Nephron progenitor cell (in vitro differentiated cells): ENCODE measurements at places on chromosomes 16 and 17.
A peak's percentile ranks its signal among the peaks of the same experiment; 100 is the strongest.

- H3K4me1 ChIP-seq = peaks cover 62% of the 10 kb centered on the region
- peak; percentile 57 for DNase-seq
- no peaks in the 10 kb centered on the region for H3K27me3 ChIP-seq
- H3K27ac ChIP-seq = peak overlapping the region; percentile 92
- peaks cover 6% of the 10 kb centered on the region for H3K36me3 ChIP-seq
Measured at GRCh38 chr17:74427048-74427762, 4.7 kb upstream of the GPRC5C start.

DNA sequence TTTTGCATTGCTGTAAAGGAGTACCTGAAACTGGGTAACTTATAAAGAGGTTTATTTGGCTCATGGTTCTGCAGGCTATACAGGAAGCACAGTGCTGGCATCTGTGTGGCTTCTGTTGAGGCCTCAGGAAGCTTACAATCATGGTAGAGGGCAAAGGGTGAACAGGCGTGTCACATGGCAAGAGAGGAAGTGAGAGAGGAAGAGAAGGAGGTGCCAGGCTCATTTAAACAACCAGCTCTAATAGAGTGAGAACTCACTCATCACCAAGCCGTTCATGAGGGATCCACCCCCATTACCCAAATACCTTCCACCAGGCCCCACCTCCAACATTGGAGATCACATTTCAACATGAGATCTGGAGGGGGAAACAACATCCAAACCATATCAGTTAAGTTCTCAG, 16.4 kb upstream of the CLEC19A start:
- DNase-seq = no peak
- H3K36me3 ChIP-seq = peaks cover 9% of the 10 kb centered on the region
- H3K4me1 ChIP-seq = no peaks in the 10 kb centered on the region
- H3K4me3 ChIP-seq = no peak overlapping the region

- no peaks in the 10 kb centered on the region for H3K27me3 ChIP-seq
- H3K4me1 ChIP-seq = peaks cover 25% of the 10 kb centered on the region
- peaks cover 48% of the 10 kb centered on the region for H3K36me3 ChIP-seq
- DNase-seq = no peak
Measured at GRCh38 chr16:75025761-75026160, 26.9 kb downstream of the ZNRF1 start.

GRCh38 chr17:57715981-57716380, 29.1 kb downstream of the CCDC182 start:
- no peak overlapping the region for H3K4me3 ChIP-seq
- peaks cover 40% of the 10 kb centered on the region for H3K27me3 ChIP-seq
- DNase-seq = no peak
- no peak overlapping the region for H3K27ac ChIP-seq
- H3K4me1 ChIP-seq = no peaks in the 10 kb centered on the region

GRCh38 chr16:80147026-80147655, 393.7 kb upstream of the DYNLRB2 start:
- no peak for DNase-seq
- peaks cover 13% of the 10 kb centered on the region for H3K27me3 ChIP-seq
- peaks cover 18% of the 10 kb centered on the region for H3K4me1 ChIP-seq
- peak overlapping the region; percentile 0 for H3K27ac ChIP-seq
- no peak overlapping the region for H3K4me3 ChIP-seq
- peaks cover 3% of the 10 kb centered on the region for H3K36me3 ChIP-seq

DNA sequence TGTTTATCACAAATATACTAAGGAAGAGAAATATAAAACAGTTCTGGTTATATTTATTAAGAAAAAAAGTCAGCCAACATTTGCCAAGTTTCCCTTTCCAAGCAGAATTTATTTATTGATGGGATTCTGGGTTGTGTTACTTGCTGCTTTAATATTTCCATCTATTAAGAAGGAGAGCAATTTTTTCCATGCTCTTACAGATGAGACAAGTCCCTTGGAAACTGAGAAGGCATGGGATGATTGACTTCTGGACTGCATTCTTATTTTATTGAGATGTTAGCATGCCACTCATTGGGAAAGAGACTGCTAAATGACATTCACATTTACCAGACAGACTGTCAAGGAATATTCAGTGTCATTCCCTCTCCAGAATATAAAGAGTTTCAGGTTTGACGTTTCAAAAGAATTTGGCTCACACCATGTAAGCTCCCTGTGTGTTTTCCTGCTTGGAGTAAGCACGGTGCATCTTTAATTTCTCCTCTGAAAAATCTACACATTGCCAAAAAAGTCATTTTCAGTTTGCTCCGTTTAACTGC, 1565.2 kb upstream of the GOT2 start:
- no peak overlapping the region for H3K4me3 ChIP-seq
- no peak overlapping the region for H3K27ac ChIP-seq
- no peaks in the 10 kb centered on the region for H3K27me3 ChIP-seq
- DNase-seq = no peak

DNA sequence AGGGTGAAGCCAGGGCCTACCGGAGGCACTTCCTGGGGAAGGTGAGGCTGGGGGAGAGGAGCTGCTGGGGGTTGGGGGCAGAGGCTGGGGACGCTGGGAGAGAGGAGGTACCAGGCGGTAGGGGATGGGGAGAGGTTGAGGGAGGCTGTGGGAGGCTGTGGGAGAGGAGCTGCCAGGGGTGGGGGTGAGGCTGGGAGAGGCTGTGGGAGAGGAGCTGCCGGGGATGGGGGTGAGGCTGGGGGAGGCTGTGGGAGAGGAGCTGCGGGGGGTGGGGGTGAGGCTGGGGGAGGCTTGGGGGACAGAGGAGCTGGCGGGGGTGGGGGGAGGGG, 99.4 kb downstream of the OR1D5 start:
- no peak for DNase-seq
- H3K4me1 ChIP-seq = peaks cover 39% of the 10 kb centered on the region
- H3K36me3 ChIP-seq = no peaks in the 10 kb centered on the region
- H3K27ac ChIP-seq = no peak overlapping the region
- H3K27me3 ChIP-seq = peaks cover 20% of the 10 kb centered on the region

GRCh38 chr17:8073627-8074484, 13.7 kb downstream of the ALOX12B start:
- H3K4me3 ChIP-seq = peak overlapping the region; percentile 78
- no peaks in the 10 kb centered on the region for H3K36me3 ChIP-seq
- H3K27me3 ChIP-seq = peaks cover 100% of the 10 kb centered on the region
- peak; percentile 89 for DNase-seq
- no peak overlapping the region for H3K27ac ChIP-seq

- H3K4me1 ChIP-seq = peaks cover 60% of the 10 kb centered on the region
- H3K4me3 ChIP-seq = no peak overlapping the region
- no peak overlapping the region for H3K27ac ChIP-seq
- no peaks in the 10 kb centered on the region for H3K36me3 ChIP-seq
Measured at GRCh38 chr17:66716236-66717026, 118.5 kb upstream of the CACNG5 start.

GRCh38 chr17:50765454-50766221, 1.7 kb downstream of the ANKRD40CL start:
- peak overlapping the region; percentile 7 for H3K27ac ChIP-seq
- no peaks in the 10 kb centered on the region for H3K36me3 ChIP-seq
- no peak for DNase-seq

DNA sequence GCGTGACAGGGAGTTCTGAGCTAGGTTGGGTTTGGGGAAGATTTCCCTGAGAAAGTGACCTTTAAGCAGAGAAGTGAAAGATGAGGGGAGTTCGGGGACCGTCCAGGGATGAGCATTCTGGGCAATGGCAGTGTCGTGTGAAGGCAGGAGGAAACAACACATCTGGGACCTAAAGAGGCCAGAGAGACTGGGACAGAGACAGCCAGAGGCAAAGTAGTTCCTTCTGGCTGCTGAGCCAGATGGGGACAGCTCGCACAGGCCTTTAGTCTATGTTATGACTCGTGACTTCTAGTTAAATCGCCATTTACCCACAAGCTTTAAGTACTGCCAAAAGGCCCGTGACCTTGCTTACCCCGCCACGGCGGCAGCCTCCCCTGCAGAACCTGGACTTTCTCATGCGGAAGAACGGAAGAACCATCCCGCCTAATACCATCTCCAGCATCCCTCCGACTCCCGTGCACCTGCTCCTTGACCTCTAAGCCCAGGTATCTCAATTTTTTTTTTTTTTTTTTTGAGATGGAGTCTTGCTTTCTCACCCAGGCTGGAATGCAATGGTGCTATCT, 8.5 kb upstream of the MED11 start:
- H3K27ac ChIP-seq = peak overlapping the region; percentile 68
- peaks cover 18% of the 10 kb centered on the region for H3K27me3 ChIP-seq
- no peak for DNase-seq

- H3K4me3 ChIP-seq = no peak overlapping the region
- H3K4me1 ChIP-seq = peaks cover 19% of the 10 kb centered on the region
- H3K27me3 ChIP-seq = no peaks in the 10 kb centered on the region
- peak; percentile 34 for DNase-seq
- peaks cover 31% of the 10 kb centered on the region for H3K36me3 ChIP-seq
- H3K27ac ChIP-seq = peak overlapping the region; percentile 3
Measured at GRCh38 chr17:37220607-37220953, 155.2 kb upstream of the C17orf78 start.

DNA sequence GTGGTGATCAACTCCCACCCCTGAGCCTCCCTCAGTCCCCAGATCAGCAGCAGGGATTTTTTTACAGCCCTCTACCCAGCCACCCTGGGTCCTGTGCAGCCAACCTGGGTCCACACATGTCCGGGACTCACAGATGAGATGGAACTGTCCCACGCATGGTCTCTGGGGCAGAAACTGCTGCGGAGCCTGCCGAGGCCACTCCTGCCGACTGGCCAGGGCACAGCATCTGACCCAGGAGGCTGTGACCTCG, 48.0 kb upstream of the ZCCHC14 start:
- peaks cover 19% of the 10 kb centered on the region for H3K27me3 ChIP-seq
- H3K27ac ChIP-seq = no peak overlapping the region
- no peak for DNase-seq
- H3K36me3 ChIP-seq = peaks cover 3% of the 10 kb centered on the region
- peak overlapping the region; percentile 50 for H3K4me3 ChIP-seq
- H3K4me1 ChIP-seq = peaks cover 54% of the 10 kb centered on the region

DNA sequence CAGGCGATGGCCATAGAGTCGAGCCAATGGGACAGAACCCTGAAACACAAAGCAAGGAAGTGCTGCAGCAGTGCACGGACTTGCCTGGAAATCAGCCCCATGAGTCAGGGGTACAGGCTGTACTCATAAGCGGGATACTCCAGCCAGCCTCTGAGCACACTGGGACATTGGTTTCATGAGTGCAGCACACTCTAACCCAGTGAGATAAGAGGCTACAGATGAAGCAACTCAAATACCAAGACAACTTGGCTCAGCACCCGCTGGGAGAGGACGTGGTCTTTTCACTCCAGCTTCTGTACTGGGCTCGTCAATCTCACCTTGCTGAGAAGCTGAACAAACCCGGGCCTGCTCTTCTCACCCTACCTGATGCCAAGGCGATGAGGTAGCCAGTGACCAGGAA, 98.2 kb downstream of the AXIN2 start:
- no peak for DNase-seq
- H3K4me3 ChIP-seq = no peak overlapping the region

DNA sequence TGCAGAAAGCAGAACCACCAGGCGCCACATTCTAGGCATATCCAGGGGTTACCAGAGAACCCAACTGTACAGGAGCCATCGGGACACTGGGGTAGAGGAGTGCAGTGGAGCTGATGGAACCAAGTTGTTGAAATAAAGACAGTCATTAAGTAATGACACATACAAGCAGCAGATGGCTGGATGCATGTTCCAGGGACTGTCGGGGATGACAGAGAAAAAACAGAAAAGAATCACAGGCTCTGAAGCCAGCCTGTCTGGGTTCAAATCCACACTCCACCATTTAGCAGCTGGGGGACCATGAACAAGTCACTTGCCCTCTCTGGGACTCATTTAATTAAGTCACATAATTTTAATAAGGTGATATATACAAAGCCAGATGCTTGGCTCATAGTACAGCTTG, 117.1 kb downstream of the ZNF423 start:
- no peak overlapping the region for H3K27ac ChIP-seq
- H3K4me1 ChIP-seq = peaks cover 88% of the 10 kb centered on the region
- H3K4me3 ChIP-seq = no peak overlapping the region
- peaks cover 11% of the 10 kb centered on the region for H3K36me3 ChIP-seq
- peaks cover 5% of the 10 kb centered on the region for H3K27me3 ChIP-seq

GRCh38 chr17:35645923-35646322, 58.8 kb downstream of the AP2B1 start:
- DNase-seq = no peak
- no peaks in the 10 kb centered on the region for H3K4me1 ChIP-seq
- no peaks in the 10 kb centered on the region for H3K27me3 ChIP-seq
- H3K4me3 ChIP-seq = no peak overlapping the region
- no peak overlapping the region for H3K27ac ChIP-seq
- H3K36me3 ChIP-seq = peaks cover 30% of the 10 kb centered on the region

GRCh38 chr17:64192589-64192988, 62.6 kb upstream of the ERN1 start:
- no peak for DNase-seq
- peaks cover 8% of the 10 kb centered on the region for H3K4me1 ChIP-seq
- H3K36me3 ChIP-seq = peaks cover 44% of the 10 kb centered on the region

DNA sequence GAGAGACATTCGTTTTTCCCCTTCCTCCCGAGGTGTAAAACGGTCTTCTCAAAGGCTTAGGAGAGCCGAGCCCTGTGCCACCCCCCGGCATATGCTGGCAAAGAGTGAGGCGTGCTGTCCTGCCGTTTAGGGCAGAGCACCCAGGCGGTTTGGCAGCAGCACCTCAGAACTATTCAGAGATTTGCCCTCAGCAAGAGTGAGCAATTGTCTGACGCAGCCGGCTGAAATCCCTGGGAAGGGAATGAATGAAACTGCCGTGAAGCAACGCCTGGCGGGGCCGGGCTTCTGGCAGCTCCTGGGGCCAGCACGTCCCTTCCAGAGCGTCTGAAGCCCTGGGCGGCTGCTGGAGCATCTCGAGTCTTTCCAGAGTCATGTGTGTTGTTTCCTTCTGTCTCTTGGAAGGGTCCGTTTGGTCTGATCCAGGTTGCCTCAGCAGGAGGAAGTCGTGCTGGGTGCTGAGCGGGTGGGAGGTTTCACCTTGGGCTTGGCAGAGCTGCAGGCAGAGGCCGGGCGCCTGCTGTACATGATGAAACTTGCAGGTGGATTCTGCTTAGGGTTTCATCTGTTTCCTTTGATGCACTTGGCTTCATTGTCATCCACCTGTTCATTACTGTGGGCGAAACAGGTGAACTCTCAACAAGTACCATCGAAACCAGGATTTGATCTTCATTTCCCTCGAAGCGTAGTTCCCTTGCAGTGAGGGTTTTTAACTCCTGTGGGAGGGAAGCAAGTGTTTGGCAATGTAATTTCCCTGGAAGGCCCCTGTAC, 35.4 kb downstream of the TBCD start:
- H3K27ac ChIP-seq = peak overlapping the region; percentile 22
- peaks cover 40% of the 10 kb centered on the region for H3K4me1 ChIP-seq
- peaks cover 44% of the 10 kb centered on the region for H3K36me3 ChIP-seq
- DNase-seq = no peak
- H3K4me3 ChIP-seq = no peak overlapping the region
- no peaks in the 10 kb centered on the region for H3K27me3 ChIP-seq

DNA sequence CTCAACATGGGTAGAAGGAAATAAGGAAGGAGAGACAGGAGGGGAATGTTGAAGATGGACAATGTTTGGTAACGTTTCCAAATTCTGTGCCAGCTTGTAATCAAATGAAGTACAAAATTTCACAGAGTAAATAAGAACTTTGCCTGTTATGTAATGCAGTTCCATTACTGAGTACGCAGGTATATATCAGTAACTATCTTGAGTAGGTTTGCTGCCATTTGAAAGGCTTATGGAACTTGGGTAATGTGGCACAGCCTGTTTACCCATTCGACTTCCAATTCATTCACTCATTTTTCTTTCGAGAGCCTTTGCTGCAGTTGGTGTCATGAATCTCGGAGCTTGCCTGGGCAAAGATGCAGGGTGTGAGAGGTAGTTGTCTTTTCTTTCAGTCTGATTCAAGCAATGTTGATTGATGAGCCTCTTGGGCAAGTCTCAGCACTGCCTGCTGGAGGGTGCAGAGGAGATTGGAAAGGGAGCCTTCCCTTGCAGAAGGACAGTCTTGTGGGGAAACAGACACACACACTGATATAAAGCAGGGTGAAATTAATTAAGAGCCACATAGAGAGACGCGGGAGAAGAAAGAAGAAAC, 53.4 kb downstream of the ZNF18 start:
- peaks cover 11% of the 10 kb centered on the region for H3K4me1 ChIP-seq
- DNase-seq = no peak
- peak overlapping the region; percentile 12 for H3K27ac ChIP-seq
- H3K36me3 ChIP-seq = no peaks in the 10 kb centered on the region
- H3K27me3 ChIP-seq = peaks cover 2% of the 10 kb centered on the region
